ENCODE measurements at places on chromosomes 11 and 22.

- DNase-seq = no peak
Observed at GRCh38 chr22:37126383-37126782, 16.9 kb upstream of the TMPRSS6 start.

- no peak for DNase-seq
Observed at GRCh38 chr11:29318134-29318845, 698.5 kb downstream of the KCNA4 start.

DNA sequence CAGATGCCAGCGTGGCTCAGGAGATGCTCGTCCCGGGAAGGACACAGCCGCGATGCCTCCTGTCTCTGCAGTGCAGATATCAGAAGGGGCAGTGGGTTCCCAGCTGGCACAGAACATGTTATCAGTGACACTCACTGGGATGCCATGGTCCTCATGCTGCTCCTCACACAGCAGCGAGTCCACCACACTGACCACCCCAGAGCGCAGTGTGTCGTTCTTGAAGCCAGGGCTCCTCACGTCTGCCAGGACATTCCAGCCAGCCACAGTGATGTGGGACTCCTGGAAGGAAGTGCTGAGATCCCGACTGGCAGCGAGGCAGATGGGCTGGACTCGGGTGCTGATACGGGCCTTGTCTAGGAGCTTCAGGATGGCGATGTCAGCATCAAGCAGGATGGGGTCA, 13.1 kb upstream of the SLC1A2 start:
- DNase-seq = no peak

DNA sequence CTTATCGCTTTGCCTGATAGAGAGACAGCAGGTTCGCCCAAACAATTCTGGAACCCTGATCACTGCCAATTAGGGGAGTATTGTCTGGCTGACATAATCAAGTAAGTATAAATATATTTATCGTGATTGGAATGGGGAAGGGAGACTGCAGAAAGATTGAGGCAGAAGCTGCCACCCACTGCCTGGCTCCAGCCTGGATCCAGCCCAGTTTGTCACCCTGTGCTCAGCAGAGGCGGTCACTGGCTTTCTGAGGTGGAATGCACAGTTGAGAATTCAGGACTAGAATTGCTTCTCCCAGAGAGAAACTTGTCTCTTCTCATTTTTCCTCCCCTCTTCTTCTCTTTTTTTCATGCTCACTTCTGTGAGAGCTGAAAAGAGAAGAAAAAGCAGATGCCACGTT, 25.9 kb downstream of the GRAP2 start:
- DNase-seq = no peak

Data from activated T-cell treated with anti-CD3 and anti-CD28 coated beads, Interleukin-2, amount 50 U/mL, for 24 hours (primary cell).